Activated naive CD4-positive, alpha-beta T cell (primary cell): ENCODE measurements at places on chromosomes 12 and 14.

GRCh38 chr12:81570234-81570633 is 188.9 kb downstream of the PPFIA2 start:
- DNase-seq = no peak

DNA sequence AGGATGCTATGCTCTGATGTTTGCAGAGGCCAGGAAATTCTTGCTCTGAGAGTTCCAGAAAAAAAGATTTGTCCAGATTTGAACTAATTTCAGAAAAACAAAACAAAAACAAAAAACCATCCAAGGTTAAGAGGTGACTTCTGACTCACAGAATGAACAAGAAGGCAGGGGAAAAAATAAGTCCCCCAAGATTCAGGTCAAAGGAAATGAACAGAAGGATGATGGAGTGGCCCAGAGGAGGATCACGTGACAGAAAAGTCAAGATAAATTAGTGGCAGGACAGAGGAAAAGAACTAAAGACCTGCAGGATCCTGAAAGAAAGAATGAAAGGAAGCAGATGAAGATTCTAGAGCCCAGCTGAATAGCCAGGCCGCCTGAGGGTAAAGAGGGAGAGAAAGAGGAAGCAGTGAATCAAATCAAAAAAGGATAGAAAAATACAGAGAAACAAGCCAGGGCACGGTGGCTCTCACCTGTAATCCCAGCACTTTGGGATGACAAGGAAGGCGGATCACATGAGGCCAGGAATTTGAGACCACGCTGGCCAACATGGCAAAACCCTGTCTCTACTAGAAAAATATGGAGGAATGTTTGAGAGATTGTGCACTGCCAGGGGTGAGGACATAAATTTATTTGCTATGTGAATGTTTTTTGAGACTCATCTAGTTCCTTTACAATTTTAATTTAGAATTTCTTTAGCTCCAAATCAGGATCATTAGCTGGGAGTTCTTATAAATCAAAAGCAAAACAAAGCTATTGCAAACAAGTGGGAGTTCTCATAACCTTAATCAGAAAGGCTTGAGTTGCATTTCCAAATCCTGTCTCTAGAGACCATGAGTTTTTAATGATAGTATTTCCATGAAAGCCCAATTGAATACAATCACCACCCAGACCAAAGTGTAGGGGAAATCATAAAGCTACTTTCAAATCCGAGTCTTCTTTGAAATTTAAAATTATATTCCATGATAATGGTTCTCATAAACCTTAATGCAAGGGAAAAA is 217.1 kb upstream of the PLEKHG7 start:
- no peak for DNase-seq

- DNase-seq = no peak
Observed at GRCh38 chr14:23814527-23815256, 138.9 kb upstream of the DHRS4 start.

GRCh38 chr14:100535287-100536120 is 51.7 kb downstream of the BEGAIN start:
- DNase-seq = no peak

- DNase-seq = no peak
Observed at GRCh38 chr12:4012977-4013968, 140.1 kb upstream of the PARP11 start.

- no peak for DNase-seq
Observed at GRCh38 chr14:89025561-89026236, 201.2 kb downstream of the TTC8 start.

- DNase-seq = no peak
Observed at GRCh38 chr14:63292805-63293204, 25.9 kb downstream of the GPHB5 start.

DNA sequence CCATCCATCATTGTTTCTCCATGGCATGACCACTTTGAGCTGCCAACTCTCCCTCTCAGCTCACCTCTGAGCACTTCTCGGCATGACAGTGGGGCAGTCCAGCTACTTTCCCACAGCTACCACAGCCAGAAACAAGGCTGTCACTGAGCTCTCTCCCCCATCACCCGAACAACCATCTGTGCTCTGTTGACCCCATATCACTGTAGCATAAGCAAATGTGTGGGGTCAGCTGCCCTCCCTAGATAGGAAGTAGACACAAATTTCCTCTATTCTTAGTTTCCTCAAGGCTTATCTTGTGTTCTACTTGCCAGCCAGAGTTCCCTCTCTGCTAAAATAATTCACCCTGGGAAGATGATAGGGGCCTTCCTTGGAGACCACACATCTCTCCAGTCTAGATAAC is 82.6 kb upstream of the FUT8 start:
- no peak for DNase-seq

DNA sequence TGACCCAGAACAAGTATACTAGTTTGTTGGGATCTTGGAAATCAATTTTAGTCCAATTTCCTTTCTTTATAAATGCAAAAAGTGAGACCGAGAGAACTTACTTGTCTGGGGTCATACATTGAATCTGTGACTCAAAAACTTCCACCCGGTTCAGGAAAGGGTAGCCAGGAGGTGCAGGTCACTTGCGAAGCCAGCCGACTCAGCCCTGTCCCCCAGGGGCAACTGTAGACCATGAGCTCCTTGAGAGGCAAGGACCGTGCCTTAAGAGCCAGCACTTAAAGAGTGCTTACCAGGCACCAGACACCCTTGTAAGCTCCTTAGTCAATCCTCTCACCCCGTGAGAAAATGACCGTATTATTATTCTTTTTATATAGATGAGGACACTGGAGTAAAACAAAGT is 505 bp upstream of the BCDIN3D start:
- no peak for DNase-seq

- DNase-seq = peak; percentile 66
Observed at GRCh38 chr14:97978341-97978740, 1181.2 kb downstream of the VRK1 start.

DNA sequence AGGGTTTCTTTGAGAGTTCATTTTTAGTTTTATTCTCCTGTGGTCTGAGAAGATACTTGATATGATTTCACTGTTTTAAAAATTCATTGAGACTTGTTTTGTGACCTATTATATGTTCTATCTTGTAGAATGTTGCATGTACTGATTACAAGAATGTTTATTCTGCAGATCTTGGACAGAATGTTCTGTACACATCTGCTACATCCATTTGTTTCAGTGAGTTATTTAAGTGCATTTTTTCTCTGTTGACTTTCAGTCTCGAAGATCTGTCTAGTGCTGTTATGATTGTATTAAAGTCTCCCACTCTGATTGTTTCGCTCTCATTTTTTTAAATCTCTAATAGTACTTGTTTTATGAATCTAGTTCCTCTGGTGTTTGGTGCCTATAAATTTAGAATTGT is 1319.8 kb downstream of the TMEM121 start:
- DNase-seq = no peak

- no peak for DNase-seq
Observed at GRCh38 chr12:14774906-14775635, 28.2 kb downstream of the WBP11 start.

GRCh38 chr12:101703487-101703886 is 6.0 kb downstream of the CHPT1 start:
- DNase-seq = no peak

DNA sequence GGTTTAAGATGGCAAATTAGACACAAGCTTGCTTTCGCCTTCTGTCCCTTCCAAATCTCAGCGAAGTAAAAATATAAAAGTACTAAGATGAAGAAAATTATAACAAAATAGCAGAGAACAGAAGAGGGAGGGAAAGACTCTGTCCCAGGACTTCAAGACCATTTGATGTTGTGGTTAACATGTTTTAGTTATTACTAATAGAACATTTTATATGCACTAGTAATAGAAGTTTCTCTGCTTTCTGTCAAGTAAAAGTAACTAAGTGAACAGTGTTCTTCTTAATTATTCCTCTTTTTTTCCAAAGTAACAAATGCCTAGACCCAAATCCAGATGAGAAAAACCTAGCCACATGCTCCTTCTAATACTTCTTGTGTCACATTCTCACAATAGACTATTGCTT is 85.1 kb upstream of the DAAM1 start:
- no peak for DNase-seq
